C1 segment of cervical spinal cord (tissue), 14 donors: ENCODE measurements at places on chromosomes 13 and 19.
A peak's percentile ranks its signal among the peaks of the same experiment; 100 is the strongest.

DNA sequence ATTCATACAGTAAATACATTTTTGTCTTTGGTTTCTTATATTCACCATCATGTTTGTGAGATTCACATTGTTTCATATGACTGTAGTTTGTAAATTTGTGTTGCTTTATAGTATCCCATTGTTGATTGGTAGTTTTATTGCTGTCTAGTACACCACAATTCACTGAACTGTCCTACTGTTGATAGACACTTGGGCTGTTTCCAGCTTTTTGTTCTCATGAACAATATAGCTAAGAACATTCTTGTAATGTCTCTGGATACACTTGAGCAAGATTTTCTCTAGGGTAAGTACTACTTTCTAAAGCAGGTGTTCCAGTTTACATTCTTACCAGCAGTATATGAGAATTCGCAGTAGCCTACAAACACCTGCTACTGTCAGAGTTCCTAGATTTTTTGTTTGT is 37.8 kb downstream of the SKA3 start:
- DNase-seq = no peak

DNA sequence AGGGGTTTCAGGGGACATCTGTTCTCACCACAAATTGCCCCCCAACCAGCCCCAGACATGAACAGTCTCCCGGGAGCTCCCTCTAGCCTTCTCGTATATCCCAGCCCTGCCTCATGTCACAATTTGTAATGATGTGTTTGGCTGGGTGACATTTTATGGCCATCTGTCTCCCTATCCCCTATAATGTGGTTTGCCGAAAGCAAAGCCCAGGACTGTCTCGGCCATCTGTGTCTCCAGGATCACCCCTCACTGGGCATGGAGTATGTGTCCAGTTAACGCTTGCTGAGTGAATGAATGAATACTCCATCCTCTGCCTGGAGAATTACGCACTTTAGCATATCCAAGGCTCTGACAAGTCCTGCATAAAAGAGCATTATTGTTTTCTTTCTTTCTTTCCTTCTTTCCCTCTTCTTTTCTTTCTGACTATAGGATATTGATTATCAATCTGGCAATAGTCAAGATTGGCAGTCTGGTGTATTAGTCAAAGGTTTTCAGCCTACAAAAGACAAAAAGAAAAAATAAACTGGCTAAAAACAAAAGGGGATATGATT is 15.1 kb downstream of the HPN start:
- no peak for DNase-seq

GRCh38 chr13:71967990-71968389 is 101.0 kb upstream of the DACH1 start:
- DNase-seq = no peak

GRCh38 chr19:5547881-5548280 is 19.9 kb downstream of the TINCR start:
- DNase-seq = no peak

- no peak for DNase-seq
These were observed 5.3 kb downstream of the CARS2 start for GRCh38 chr13:110700641-110701040.

- no peak for DNase-seq
These were observed 23.1 kb downstream of the PSPC1 start for GRCh38 chr13:19759669-19760068.

DNA sequence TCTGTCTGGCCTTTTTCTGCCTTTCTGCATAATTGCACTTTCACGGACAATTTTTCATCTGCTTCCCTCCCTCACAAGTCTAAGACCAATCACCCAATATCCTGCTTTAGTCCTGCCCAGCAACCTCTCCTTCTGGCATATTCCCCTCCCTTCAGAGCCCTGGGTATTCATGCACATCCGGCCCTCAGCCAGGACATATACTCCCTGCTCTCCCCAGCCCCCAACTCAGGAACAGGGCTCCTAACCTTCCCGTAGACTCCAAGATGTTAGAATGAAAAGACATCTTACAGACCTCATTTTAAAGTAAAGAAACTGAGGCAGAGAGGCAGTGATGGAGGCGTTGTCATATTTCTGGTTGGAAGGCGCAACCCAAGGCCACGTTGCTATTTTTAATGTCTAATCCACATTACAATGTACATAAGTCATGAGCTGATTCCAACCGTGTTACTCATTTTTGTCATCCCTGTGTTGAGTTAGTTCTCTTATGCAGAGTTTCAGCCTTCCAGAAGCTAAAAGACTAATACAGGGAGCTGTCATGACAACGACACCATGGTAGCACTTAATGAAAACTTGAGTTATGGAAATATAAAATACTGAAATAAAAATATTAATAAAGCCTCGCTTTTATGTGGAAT is 209.2 kb downstream of the TSHZ3 start:
- no peak for DNase-seq

- no peak for DNase-seq
These were observed 2.5 kb upstream of the SAMD4B start for GRCh38 chr19:39339674-39340073.

DNA sequence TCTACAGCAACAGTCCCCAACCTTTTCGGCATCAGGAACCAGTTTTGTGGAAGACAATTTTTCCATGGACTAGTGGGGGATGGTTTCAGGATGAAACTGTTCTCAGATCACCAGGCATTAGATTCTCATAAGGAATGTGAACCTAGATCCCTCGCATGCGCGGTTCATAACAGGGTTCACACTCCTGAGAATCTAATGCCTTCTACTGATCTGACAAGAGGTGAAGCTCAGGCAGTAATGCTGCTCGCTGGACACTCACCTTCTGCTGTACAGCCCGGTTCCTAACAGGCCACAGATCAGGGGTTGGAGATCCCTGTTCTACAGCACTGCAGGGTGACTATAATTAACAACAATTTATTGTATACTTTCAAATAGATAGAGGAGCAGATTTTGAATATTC is 21.9 kb downstream of the USP12 start:
- no peak for DNase-seq

- no peak for DNase-seq
These were observed 12.5 kb upstream of the PDX1 start for GRCh38 chr13:27907121-27907787.

DNA sequence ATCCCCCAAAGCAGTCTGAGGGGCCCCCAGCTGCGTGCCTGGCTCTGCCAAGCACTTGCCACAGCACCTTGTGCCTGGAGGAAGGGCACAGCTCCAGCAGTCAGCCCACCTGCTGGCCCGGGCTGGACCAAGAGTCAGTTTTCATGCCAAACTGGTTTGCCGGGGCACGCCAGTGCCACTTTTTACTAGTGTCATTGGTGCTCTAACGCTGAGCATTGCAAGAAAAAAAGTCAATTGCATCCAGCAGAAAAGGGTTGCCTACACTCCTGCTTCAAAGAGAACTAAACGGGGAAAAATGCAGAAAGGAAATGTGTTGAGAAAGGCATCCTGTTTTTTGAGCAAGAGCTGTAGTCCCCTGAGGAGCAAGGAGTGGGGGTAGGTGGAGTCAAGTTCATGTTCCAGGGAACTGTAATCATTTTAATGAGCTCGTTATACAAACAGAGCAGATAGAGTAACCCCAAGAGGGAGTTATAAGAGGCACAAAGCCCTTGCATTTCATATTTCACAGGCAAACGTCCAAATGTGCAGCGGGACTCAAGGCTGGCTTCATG is 68.4 kb downstream of the F2RL3 start:
- no peak for DNase-seq

DNA sequence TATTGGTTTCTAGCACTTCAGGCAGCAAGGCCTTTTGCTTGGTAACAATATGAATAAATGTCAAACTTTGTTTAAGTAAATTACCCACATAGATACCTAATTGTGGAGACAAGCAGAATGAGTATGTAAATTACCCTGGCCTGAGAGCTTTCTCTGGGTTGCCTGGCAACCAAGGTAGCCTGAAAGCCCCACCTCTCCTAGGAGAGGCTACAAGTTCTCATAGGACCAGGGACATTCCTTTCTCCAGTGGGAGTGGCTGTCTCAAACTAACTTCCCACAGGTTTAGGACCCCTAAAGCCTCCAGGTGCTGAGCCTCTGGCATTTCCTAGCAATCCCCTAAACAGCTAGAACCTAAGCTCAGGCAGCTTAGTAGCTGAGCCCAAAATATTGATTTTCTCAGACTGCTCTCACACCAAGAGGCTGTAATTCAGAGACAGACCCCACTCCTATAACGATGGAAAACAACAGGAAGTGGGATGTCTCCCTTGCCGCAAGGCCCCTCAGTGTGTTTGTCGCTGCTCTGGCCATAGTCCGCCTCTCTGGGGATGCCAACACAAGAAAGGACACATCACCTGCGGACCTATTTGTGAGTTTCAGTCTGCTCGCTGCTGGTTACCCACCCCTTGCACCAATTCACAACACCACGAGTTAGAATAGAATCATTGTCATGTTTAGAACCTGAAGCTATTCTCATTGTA is 207.3 kb downstream of the DLEU7 start:
- DNase-seq = no peak

- DNase-seq = no peak
These were observed 2.0 kb downstream of the CAB39L start for GRCh38 chr13:49441846-49442245.

- no peak for DNase-seq
These were observed 88.5 kb downstream of the TEX26 start for GRCh38 chr13:31020996-31021395.

GRCh38 chr19:17005000-17005399 is 21.6 kb downstream of the CPAMD8 start:
- no peak for DNase-seq

DNA sequence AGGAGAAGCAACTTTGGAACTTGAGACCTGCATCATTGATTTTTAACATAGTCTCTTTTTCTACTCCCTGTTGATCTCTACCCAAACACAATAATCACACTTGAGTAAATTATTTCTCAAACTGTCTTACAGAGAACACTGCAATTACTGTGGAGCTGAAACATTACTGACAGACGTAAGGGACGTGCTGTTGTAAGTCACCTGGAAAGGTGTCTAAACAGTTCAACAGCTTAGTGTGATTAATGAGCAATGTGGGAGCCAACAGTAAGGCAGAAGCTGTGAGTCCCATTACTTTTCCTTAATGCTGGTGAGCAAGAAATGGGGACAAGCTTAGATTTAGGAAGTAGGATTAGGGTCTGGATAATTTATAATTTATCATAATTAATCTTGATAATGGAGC is 265.7 kb downstream of the DLEU7 start:
- no peak for DNase-seq

GRCh38 chr19:913080-913748 is at the start of gene R3HDM4:
Gene R3HDM4 (minus strand): TSS chr19:913219. CDS start chr19:913157, 62 bp downstream.
- DNase-seq = peak; percentile 78

DNA sequence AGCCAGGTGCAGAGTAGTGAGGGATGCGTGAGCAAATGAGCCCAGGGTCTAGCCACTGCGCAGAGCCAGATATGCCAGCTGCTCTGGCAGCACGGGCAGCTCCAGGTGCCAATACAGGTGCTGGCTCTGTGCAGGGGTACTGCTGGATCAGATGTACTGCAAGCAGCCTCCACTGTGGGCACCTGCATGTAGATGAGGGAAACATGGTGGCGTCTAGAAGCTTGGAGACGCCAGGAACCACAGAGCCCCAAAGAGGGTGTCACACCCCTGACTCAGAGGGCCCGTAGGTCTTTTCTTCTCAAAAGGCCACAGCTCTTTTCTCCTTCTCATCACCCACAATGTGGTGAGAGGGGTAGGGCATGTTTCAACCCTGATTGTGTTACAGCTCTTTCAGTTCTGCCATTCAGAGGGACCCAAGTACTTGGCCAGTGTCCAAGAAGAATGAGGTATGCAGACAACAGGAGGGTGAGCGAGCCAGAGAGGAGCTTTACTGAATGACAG is 244.4 kb upstream of the SLITRK1 start:
- DNase-seq = no peak

DNA sequence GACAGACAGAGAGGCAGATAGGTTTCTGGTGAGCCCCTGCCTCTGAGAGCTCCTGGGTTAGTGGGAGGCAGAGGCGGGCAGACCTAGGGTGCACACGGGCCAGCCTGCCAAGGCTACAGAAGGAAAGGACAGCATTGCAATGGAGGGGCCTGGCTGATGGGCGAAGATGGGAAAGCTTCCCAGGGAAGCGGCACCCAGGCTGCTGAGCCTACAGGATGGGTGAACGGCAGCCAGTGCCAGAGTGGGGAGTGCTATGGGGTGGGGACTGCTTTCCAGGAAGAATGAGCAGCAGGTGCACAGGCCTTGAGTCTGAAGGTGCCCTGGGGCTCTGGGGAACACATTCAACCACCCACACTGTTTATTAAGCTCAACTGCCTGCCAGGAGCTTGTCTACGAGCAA is 702 bp upstream of the MAG start:
- DNase-seq = peak; percentile 66
